Occipital lobe (tissue), 3 donors: ENCODE measurements at places on chromosomes 16 and 17. TPM values are rescaled to one million over a fixed set of nuclear protein-coding genes. Genes with fewer than 3 reads are reported as not detected.

The RASL10B gene
- 5.1 TPM for total RNA-seq

- DNase-seq, result no peak
Measured at GRCh38 chr17:47802341-47803022, 19.1 kb downstream of the OSBPL7 start.

DNA sequence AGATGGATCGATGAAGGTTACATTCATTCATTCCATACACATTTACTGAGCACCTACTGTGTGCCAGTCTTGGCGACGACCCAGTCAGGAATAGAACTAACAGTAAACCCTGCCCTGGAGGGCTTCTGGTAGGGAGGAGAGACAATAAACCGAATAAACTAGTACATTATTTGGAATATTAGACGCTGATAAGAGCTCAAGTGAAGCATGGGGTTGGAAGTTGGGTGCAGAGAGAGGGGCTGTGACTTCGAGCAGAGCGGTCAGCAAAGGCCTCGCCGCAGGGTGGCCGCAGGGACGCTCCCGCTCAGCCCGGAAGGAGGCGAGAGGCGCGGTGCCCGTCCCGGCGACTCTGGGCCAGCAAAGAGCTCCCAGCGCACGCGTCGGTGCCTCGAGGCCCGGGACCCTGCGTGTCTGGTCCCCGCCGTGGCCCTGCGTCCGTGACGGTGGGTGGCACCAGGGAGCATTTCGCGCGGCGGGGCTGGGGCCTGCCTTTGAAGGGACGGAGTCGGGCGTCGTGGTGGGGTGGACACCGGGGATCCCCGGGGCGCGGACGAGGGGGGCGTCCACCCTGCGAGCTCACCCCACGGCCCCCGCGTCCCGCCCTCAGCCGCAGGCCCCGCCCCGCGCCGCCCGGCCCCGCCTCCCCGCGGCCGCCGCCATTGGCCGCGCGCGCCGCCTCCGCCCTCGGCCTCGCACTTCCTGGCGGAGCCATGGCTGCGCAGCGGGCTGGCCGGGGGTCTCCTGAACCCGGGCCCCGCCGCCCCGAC lies at the start of gene KLHL36:
Gene KLHL36 (plus strand): TSS at position 684 of the 767 bp plus-strand sequence. CDS start 2,357 bp downstream, outside the sequence.
- DNase-seq, result peak; percentile 45

DNA sequence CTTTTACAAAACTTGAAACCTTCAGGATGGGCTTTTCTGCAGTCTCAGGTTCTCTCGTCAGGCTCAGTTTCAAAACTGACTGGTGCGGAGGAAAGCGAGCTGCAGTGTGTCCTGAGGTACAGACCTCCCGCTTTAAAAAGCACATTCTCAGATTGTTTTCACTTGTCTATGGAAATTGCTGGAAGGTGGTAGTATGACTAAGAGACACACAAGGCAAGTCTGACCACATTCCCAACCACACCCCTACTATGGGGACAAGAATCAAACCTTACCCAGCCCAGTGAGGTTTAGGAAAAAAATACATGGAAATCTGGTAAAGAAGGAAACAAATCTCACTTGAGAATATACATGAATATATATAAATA lies 18.2 kb downstream of the SRP68 start:
- DNase-seq, result no peak

GRCh38 chr16:10539236-10539635 lies 41.2 kb downstream of the EMP2 start:
- DNase-seq, result no peak

DNA sequence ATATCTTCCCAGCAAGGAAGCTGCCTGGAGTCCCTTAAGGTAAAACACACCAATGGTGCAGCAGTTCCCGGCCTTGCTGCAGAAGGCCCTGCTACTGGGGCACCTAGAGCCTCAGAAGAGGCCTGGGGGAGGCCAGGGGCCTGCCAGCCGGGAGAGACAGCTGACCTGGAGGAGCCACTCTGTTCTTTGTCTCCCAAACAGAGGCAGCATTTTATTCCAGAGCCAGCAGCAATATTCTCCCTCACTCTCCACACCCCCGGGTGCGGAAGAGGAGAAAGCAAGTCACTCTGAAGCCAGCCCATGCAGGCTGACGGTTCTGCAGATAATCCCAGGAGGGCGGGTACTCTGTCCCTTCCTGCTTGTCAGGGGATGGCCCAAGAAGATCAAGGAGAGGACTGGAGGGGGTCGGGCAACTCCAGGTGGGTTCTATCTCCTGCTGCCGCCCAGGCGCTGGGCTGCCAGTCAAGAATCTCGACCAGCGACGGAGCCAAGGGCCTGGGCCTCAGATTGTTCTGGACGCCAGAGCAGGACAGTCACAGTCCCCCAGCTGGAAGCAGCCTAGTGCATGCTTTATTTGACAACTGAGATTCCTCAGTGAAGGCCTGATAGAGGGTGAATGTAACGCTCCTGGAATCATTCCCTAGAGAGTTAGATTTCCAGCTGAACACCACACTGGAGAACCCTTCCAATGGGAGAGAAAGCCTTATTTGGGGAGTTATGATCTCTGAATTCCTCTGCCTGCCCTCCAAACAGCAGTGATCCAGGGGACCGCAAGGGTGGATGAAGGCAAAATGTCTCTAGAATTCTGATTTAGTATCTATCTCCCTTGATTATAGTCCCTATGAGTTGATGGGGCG lies 1.1 kb upstream of the KIFC3 start:
- DNase-seq, result peak; percentile 73

DNA sequence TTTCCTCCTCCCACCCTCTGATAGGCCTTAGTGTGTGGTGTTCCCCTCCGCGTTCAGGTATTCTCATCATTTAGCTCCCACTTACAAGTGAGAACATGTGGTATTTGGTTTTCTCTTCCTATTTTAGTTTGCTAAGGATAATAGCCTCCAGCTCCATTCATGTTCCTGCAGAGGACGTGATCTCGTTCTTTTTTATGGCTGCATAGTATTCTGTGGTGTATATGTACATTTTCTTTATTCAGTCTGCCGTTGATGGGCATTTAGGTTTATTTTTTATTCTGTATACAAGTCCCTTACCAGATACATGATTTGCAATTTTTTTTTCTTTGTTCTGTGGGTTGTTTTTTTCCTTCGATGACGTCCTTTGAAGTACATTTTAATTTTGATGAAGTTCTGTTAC lies 18.8 kb upstream of the CDK5R1 start:
- DNase-seq, result no peak
